ENCODE measurements at places on chromosomes 7 and 10.

DNA sequence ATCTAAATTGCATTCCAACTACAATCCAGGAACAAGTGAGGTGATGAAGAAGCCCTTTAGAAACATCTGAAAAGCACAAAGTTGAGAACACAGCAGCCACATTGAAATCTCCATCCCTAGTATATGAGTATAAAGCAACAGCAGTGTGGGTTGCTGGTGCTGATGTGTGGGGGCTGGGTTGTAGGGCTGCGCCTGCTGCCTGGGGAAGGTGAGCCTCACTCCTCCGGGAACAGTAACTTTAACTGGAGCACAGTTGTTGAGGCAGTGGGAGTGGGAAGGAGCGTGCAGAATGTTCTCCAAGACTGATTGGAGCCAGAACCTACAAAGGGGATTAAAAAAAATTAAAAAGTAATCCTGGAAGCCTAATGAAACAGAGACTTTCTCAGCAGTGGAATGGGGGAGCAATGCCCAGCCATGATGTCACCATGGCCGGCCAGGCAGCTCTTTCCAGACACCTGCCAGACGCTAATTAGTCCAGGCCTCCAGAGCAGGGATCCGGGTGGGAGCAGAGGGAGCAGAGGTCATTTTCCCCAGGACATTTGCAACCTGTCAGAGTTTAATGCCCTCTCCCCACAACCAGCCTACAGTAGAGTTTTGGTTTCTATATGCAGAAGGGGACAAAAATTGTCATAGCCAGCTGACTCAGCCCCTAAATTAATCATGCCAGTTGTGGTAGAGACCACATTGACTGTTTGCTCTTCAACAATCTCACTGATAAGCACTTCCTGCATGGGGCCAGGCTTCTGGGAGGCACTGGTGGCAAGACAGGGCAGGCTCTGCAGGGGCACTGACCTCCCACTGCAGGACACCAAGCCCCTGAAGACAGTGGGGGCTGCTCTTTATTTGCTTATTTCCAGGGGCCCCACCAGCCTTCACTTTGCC is 133.0 kb upstream of the ZNF32 start:
- no peak for DNase-seq

DNA sequence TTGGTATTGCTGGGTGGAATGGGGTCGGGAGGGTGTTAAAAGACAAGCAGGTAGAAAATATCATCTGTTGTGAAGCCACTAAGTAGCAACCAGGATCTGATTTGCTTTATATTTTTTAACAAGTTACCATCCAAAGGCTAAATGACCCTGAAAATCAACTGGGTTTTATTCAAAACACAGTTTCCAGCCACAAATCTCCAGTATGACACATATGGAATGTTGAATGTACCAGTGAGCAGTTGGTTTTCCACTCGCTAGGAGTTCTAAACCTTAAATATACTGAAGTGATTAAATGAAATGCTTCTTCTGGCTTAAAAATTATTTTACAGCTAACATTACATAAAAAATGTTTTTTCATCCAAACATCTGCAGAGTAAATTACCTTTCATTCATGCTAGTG is 112.5 kb downstream of the PDE1C start:
- no peak for DNase-seq

- no peak for DNase-seq
These were observed 425.7 kb upstream of the GALNT17 start for GRCh38 chr7:70706204-70706603.

DNA sequence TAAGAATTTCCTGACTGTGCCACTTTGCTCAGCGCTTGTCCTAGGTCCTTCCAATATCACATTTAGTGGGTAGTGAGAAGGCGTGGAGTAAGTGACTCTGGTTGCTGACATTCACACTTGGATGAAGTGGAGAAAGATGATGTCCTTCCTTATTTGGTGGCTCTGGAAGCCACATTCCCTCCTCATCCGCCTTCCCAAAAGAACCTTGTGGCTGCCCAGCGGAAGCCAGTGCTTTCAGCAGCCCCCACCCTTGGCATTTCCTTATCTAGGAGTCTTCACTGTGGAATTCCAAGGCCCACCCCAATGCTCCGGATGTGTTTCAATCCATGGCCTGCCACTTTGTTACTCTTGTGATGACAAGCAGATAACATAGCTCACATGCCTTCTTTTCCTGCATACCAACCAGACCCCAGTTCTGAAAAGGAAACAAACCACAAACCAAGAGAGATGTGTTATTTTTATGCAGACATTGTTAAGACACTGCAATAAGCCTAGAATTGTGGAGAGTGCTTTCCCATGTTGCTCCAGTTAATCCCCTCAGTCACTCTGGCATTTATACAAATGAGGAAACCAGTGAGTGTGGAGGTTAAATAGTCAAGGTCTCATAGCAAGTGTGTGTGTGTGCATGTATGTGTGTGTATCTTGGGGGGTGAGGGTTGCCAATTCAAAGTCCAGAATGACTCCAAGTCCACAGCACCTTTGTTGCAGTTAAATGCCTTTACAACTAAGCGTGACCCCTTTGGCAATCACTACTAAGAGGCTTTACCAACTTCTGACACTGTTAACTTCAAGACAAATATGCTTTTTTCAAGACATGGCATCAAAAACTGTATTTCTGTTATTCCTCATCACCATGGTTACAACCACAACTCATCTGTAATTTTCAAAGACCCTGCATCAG is 10.3 kb upstream of the ANKRD1 start:
- DNase-seq = no peak

DNA sequence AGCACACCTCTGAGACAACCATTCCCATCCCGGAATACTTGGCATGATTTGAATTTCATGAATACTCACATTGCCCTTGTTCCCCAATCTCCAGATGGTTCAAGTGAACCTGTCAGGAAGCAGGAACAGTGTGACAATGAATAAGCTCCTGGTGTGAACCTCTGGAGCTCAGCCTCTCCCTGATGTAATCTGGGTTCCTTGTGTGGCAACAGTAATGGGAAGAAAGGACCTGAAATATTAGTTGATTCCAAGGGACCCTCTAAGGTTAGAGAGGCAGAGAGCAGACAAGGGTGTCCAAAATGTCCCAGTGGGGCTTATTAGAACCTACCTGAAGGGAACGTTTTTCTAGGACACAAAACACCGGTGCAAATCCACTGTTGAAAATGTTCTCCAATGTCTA is 8.5 kb downstream of the OR2A7 start:
- DNase-seq = no peak

- DNase-seq = no peak
These were observed 28.7 kb upstream of the RUFY2 start for GRCh38 chr10:68435803-68436202.

DNA sequence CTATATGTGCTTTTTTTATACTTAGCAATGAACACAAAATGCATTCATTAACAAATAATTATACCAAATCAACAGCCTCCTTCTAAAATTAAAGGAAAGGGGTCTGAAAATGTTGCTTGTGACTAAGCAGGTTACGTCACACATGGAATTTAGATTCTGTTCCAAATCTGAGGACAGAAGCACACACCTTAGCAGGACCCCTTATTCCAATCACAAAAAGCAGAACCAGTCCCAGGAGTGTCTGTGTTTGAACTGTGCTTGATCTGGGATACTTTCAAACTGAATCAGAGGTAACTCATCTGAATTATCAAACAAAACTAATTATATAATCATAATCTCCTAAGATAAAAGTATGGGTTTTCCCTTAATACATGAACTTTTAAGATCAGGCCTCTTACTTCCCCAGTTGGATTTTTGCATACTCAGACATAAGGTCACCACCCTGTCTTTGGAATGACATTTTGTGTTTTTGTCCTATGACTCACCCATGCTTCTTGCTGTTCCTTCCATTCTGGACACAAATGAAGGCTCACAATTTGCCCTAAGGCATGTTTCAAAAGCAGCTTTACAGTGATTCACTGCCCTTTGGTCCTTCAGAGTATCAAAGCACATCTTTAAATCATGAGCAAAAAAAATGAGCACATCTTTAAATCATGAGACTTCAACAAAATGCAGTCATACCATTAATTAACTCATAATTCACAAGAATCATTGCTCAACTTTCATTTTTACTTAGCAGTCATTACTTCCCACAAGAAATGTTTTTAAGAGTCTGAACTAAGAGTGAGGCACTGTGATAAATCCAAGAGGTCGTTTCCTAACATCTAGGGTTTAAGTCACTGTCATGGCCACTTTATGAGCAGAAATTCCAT is 35.5 kb downstream of the SEMA3C start:
- no peak for DNase-seq

DNA sequence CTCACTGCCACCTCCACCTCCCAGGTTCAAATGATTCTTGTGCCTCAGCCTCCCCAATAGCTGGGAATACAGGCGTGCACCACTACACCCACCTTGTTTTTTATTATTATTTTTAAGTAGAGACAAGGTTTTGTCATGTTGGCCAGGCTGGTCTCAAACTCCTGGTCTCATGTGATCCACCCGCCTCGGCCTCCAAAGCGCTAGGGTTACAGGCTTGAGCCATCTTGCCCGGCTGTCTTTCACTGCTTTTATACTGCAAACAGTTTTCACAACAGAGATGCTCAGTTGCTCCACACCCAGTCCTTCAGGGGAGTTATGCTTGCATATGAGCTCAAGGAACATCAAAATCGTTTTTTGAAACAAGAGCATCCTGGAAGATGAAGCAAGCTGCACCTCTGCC is 1.3 kb upstream of the PRR15 start:
- DNase-seq = no peak

Measured in activated CD4-positive, alpha-beta T cell treated with anti-CD3 and anti-CD28 coated beads for 4 hours (primary cell).